ENCODE measurements at places on chromosomes 3 and 15. TPM values are rescaled to one million over a fixed set of nuclear protein-coding genes. Genes with fewer than 3 reads are reported as not detected.
A peak's percentile ranks its signal among the peaks of the same experiment; 100 is the strongest.

DNA sequence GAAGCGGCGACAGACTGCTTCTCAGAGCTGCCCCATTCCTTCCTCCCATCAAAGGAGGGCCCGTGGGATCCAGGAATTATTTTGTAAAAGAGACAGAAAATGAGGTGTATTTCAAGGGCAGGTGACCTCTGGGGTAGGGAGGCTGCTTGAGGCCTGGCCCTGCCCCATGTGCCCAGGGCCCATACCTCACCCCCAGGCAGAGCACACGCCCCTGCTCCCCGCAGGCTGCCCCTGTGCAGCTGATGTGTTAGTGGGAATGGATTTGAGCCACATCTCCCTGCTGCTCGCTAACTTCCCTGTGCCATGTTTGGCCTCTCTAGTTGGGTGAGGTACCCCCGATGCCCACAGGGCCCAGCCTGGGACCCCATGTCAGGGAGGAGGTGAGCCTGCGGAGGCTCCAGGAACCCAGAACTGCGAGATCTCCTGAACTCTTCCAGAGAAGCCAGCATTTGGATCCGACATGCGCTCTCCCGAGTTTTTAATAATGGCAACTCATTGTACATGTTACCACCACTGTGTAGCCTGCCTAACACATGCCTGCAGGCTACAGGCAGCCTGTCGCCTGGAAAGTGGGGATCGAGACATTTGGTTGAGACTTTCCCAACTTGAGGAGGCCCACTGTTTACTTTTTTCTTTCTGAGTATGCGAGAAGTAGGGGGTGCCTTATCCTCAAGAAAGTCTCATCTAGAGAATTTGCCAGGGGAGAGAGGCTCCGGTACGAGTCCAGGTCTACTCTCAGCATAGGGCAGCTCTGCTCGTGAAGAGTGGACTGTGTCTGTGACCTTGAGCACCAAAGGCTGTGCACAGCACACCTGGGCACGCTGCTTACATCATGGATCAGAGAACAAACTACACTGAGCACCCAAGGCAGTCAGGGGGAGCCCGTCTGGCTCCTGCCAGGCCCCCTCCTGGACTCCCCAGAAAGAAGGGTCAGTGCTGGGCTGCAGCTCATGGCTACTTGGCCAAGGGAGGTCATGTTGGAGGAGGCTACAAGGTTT lies 36.1 kb downstream of the PCSK6 start:
- no peak for DNase-seq
- no peak overlapping the region for H3K27ac ChIP-seq
- no peak overlapping the region for H3K4me3 ChIP-seq
- H3K36me3 ChIP-seq = no peaks in the 10 kb centered on the region
- H3K4me1 ChIP-seq = peaks cover 9% of the 10 kb centered on the region

DNA sequence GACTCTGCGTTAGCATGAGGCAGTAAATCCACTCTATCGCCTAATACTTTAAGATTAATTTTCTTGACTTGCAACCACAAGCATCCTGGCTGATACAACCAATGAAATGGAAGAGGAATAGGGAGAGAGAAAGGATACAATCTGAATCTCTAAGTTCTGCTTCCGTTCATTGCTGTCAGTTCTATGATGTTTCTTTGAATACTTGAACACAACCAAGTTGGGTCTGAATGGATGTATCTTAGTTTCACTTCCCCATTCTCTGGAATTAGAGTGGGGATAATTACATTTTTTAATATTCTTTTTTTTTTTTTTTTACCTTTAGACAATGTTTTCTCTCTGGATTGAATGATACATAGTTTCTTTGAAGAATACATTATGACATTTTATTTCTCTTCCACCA lies 22.9 kb downstream of the PDE8A start:
- no peaks in the 10 kb centered on the region for H3K36me3 ChIP-seq
- DNase-seq = peak; percentile 41
- no peaks in the 10 kb centered on the region for H3K27me3 ChIP-seq
- peak overlapping the region; percentile 51 for H3K27ac ChIP-seq
- no peak overlapping the region for H3K4me3 ChIP-seq

DNA sequence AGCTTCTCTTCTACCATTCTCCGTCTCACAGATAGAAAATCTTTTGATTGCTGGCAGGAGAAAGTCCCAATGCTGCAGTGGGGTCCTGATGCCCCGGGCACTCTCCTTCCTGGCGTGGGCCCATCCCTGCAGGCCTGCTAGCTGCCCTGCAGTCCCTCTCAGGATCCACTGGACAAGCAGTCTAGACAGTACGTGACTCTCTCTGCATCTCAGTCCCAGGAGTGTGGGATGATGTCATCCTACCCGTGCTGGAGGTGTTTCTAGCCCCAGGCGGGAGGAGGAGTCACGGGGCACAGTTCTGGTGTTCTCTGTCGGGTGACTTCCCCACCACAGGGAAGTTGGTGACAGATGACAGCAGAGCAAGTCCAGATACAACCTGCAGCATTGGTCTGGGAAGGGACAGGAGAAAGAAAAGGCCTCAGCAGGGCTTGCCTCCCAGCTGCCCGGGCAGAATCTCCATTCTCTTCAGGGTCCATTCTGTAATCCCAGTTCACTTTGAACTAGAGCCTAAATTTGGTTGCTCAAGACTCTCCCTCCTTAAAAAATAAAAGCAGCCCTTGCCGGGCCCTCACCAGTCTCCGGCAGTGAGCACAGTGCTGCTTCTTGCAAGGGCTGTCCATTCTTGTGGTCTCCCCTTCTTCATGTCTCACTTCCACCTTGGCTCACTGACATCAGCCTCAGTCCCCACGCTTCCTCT lies 30.6 kb downstream of the SLC28A1 start:
- no peaks in the 10 kb centered on the region for H3K36me3 ChIP-seq
- no peak overlapping the region for H3K4me3 ChIP-seq
- no peaks in the 10 kb centered on the region for H3K4me1 ChIP-seq
- no peaks in the 10 kb centered on the region for H3K27me3 ChIP-seq
- no peak overlapping the region for H3K27ac ChIP-seq
- DNase-seq = no peak

DNA sequence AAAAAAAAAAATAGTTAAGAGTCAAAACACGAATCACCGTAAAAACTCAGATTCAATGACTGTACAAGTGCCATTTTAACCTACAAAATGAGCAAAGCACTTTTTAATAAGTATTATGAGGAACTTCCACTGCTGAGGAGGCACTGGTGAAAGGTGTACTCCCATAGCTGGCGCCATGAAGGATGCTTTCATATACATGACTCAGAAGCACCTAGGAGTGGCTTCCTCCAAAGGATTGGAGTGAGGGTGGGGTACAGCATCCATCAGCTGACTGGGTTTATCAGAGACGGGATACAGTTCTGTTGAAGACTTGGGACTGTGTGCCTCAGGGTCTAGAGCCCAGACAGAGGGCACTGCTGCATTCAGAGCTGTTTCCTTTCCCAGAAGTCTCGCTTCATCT lies 60.9 kb upstream of the MEX3B start:
- H3K27me3 ChIP-seq = no peaks in the 10 kb centered on the region
- no peak overlapping the region for H3K27ac ChIP-seq
- H3K36me3 ChIP-seq = no peaks in the 10 kb centered on the region
- DNase-seq = no peak
- no peaks in the 10 kb centered on the region for H3K4me1 ChIP-seq
- no peak overlapping the region for H3K4me3 ChIP-seq

GRCh38 chr3:30954426-30954825 lies 60.0 kb upstream of the GADL1 start:
- no peaks in the 10 kb centered on the region for H3K4me1 ChIP-seq
- no peak overlapping the region for H3K4me3 ChIP-seq
- no peaks in the 10 kb centered on the region for H3K27me3 ChIP-seq
- no peak overlapping the region for H3K27ac ChIP-seq

DNA sequence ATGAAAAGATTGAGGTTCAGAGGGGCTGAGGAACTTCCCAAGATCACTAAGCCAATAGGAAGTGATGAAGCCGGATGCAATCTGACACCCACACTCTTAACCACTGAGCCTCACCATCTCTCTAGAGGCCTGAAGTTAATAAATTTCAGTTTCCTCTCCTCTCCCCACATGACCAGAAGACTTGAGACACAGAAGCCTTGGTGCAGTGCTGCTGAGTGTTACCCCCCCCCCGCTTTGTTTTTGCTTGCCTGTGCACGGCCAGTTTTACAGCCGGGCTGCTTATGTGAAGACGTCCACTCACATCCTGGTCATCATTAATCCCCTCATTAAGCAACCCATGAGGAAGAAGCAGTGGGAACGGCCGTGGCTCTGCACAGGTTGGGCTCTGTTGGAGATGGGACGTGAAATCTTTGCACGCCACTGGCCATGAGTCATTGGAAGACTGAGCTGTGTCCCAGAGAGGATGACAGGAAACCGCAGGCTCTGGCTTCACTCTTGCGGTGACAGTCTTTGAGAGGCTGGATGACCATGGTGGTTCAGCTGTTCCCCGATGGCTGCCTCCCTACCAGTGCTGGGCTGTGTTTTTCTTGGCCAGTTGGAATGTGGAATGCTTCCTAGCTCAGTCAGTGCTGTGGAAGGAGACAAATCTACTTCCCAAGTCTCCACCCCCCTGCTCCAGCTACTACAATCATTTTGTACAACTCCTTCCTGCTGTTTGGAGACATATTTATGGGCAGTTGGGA lies 232.6 kb upstream of the LRTM1 start:
- no peak overlapping the region for H3K27ac ChIP-seq
- no peak for DNase-seq
- no peak overlapping the region for H3K4me3 ChIP-seq
- no peaks in the 10 kb centered on the region for H3K27me3 ChIP-seq
- H3K4me1 ChIP-seq = no peaks in the 10 kb centered on the region

Gene NUP210
- 166 TPM for total RNA-seq

DNA sequence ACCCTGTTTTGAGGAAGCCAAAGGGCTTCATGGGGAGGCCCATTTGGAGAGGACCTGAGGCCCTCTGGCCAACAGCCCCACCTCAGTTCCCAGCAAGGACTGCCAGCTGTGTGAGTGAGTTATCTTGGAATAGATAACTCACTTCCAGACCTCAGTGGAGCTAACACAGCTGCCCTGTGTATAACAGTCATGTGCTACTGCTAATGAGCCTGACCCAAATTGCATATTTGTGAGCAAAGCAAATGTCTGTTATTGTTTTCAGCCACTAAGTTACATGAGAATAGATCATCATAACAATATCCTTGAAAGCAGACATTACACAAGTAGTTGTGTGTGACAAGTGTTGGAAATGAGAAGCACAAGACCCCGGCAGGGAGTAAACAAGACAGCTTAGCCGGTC lies 355.8 kb downstream of the MCTP2 start:
- no peak overlapping the region for H3K4me3 ChIP-seq
- H3K36me3 ChIP-seq = no peaks in the 10 kb centered on the region

DNA sequence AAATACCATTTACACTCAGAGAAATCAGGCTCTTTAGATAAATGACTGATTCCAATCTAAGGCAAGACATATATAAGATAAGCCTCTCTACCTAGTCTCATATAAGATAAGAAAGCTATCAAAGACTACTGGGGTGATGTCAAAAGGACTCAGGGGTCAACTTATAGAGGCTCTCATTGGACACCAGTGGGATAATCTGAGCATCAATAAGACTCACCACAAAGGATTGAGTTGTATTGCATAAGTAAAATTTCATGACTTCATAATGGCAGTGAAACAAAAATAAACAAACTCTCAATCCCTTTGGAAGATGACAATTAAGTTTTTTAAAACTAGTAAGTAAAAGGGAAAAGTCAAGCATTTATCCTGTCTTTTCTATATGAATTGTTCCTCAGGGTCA lies 317.8 kb downstream of the SHQ1 start:
- H3K4me1 ChIP-seq = peaks cover 6% of the 10 kb centered on the region
- no peaks in the 10 kb centered on the region for H3K27me3 ChIP-seq
- DNase-seq = no peak
- H3K27ac ChIP-seq = no peak overlapping the region
- H3K4me3 ChIP-seq = no peak overlapping the region
- no peaks in the 10 kb centered on the region for H3K36me3 ChIP-seq

DNA sequence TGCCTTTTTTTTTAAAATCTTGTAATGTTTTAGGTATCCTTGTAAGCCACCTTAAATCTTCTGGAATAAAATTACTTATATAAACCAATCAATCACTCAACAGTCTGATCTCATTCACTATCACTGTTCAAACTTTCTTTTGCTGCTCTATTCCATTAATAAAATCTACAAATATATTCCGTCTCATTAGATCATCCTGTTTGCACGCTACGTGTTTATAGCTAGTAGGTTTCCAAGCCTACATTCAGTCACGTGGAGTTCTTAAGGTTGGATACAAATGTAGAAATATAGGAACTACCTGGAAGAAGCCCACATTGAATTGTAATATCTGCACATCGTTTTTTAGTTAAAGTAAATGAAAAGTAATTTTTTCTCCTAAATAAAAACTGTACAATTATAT lies 274.8 kb upstream of the CNTN4 start:
- no peak overlapping the region for H3K27ac ChIP-seq
- no peaks in the 10 kb centered on the region for H3K36me3 ChIP-seq
- DNase-seq = no peak
- no peaks in the 10 kb centered on the region for H3K4me1 ChIP-seq

DNA sequence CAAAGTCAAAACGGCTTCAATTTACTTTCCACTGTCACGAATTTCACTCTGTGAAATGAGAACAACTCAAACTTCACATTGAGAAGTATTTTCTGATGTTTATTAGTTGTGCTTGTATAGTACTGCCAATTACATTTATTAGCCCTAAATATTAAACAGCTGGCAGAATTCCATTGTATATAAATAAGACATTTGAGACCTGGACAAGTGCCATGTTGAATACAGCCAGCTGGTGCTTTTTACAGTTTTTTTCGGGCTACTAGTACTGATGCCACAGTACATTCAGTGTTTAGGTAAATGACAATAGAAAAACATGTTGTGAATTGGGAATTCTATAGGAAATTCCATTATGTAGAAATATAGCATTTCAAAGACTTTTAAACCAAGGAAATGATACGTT lies 79.0 kb downstream of the EPHA3 start:
- no peaks in the 10 kb centered on the region for H3K27me3 ChIP-seq
- H3K27ac ChIP-seq = no peak overlapping the region
- DNase-seq = no peak
- H3K4me3 ChIP-seq = no peak overlapping the region

Gene CPLX3
- total RNA-seq = not detected

- no peak overlapping the region for H3K27ac ChIP-seq
- DNase-seq = no peak
- no peaks in the 10 kb centered on the region for H3K36me3 ChIP-seq
- H3K4me1 ChIP-seq = peaks cover 33% of the 10 kb centered on the region
Observed at GRCh38 chr3:15354485-15354884, 22.1 kb upstream of the SH3BP5 start.

- peaks cover 14% of the 10 kb centered on the region for H3K4me1 ChIP-seq
- H3K36me3 ChIP-seq = no peaks in the 10 kb centered on the region
- peak; percentile 58 for DNase-seq
- H3K27ac ChIP-seq = no peak overlapping the region
- H3K27me3 ChIP-seq = no peaks in the 10 kb centered on the region
Observed at GRCh38 chr3:10286596-10287295, 6.0 kb downstream of the GHRL start.

Gene GOLGA8Q
- total RNA-seq = 2.3 TPM

Gene POPDC2
- total RNA-seq = 6.0 TPM

GRCh38 chr3:14525685-14526631 lies 14.2 kb downstream of the GRIP2 start:
- H3K27ac ChIP-seq = no peak overlapping the region
- peaks cover 6% of the 10 kb centered on the region for H3K27me3 ChIP-seq
- H3K4me1 ChIP-seq = no peaks in the 10 kb centered on the region
- no peaks in the 10 kb centered on the region for H3K36me3 ChIP-seq

Gene SEMA6D
- not detected for total RNA-seq

- H3K27me3 ChIP-seq = peaks cover 8% of the 10 kb centered on the region
- H3K4me1 ChIP-seq = peaks cover 11% of the 10 kb centered on the region
- H3K27ac ChIP-seq = no peak overlapping the region
- no peaks in the 10 kb centered on the region for H3K36me3 ChIP-seq
- no peak for DNase-seq
- H3K4me3 ChIP-seq = no peak overlapping the region
Observed at GRCh38 chr15:89747708-89748682, 3.1 kb downstream of the MESP1 start.

All from B cell (primary cell).